ENCODE measurements at places on chromosomes 2 and 18.

GRCh38 chr18:63099091-63099840 is 220.3 kb downstream of the BCL2 start:
- DNase-seq: no peak

DNA sequence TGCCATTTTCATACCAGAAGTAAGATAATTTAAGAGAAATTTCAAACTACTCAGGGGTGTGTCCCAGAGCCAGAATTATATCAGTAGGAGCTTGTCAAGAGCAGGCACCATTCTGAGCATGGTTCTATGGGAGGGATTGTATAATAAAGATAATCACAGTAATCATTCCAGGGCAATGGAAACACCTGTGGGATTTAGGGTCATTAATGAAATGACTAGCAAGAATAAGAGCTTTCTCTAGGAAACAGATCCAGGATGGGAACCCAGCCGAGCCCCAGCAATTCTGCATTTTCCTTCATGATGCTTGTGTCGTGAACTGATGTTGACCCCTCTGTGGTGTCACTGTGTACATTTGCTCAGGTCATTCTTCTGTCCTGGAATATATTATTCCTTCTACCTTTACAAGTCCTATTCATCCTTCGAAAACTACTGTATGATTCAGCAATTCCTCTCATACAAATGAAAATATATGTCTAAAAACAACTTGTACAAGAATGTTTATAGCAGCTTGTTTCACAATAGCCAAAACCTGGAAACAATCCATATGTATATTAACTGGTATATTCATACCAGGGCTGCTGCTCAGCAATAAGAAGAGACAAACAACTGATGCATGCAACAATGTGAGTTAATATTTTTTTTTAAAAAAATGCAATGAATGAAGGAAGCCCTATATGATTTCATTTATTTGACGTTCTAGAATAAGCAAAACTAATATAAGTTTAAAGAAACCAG is 687.8 kb upstream of the KLHL29 start:
- no peak for DNase-seq

- no peak for DNase-seq
These were observed 55.4 kb upstream of the UPP2 start for GRCh38 chr2:158046121-158046880.

DNA sequence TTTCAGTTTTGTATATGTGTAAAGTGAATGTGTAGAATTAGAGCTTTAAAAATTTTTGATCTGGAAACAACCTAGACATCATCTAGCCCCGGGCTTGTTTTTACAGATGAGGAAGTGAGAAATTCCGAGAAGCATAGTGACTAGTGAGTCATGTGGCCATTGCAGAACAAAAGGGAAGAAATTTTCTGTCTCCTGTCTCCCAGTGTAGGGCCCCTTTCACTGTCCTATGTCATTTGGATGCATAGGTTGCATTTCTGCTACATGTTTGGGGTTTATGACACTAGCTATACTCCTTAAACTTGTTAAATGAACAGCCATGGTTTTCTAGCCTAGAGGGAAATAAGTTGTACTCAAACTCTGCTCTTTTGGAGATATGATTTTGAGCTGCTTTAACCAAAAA is 84.6 kb downstream of the PLCL1 start:
- DNase-seq: no peak

DNA sequence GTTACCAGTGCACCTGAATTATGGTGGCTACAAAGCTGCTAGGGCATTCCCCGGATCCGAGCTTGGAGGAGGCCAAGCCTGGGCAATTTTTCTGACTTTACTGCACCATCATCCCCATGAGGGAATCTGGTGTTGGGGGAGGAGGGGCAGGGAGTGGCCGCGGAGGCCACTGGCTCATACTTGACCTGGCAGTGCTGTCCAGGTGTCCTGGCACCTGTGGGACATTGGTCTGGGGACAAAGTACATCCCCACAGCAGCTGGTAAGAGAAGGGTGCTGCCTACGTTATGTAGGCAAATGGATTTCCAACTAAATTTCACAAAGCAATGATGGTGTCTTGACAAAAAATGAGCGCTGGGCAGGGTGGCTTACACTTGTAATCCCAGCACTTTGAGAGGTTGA is 48.3 kb downstream of the KLHL29 start:
- no peak for DNase-seq

GRCh38 chr2:80469428-80469827 is 164.9 kb upstream of the LRRTM1 start:
- DNase-seq: no peak

DNA sequence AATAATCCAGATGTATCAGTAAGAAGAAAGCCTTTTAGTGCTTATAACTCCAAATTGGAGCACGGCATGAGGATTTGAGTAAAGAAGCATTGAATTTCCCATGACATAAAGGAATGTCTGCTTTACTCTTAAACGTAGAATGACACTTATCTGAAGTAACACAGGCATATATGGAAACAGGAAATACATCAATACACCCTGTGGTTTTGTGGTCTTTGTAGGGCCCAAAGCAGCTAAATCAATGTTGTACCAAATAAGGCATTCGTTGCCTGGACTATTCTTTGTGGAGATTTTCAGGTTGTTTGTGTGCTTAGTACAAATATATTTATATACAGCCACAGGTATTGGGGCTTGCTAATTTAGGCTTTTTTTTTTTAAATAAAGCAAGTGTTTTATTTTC is 660.5 kb downstream of the LRRTM4 start:
- no peak for DNase-seq

GRCh38 chr2:14125624-14126293 is 506.8 kb upstream of the LRATD1 start:
- DNase-seq: no peak

GRCh38 chr2:134207589-134208209 is 46.2 kb upstream of the MGAT5 start:
- DNase-seq: no peak

- no peak for DNase-seq
These were observed 198.6 kb downstream of the CAMKMT start for GRCh38 chr2:44560352-44560751.

DNA sequence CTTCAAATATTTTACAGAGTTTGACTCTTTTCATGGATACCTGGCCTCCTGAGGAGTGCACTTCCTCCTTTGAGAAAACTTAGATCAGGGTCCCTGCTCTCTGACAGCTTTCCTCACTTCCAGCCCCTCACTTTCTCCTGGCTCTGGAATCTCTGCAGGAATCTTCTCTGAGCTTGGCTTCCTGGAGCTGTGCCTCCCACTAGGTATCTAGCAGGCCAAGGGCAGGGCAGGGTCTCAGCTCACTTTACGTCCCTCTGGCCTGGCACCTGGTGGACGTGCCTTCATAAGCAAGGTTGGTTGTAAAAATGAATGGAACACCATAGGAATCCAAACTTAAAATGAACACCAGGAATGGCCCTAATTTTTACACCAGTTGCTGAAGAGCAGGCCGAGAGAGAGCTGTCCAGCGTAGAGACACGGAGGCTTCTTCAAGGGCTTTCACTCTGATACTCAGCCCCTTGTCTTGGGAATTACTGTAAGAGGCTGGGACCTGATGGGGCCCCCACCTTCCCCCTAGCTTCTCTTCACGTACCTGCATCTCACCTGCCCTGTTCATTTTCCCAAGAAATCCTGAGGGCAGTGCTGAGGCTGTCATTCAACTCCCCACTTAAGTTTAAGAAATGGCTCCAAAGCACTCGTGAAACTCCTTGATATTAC is 426.9 kb upstream of the ID2 start:
- no peak for DNase-seq
